EH (cell line): ENCODE measurements at places on chromosomes 7 and 10.

DNA sequence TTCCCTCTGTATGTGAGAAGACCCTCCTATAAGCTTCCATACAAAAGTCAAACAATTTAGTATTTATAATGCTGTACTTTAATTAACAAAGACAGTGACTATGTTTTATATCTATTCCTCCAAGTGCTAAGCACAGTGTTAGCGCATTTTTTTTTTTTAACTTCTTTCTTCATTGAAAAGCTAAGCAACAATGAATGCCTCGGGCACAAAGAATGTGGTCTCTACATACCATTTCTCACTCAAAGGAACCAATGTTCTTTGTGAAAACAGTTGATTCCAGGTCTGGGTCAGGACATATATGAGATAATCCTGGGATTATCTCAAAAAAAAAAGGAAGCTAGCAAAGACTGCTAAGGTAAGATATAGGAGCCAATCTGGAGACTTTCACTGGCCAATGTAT lies 26.2 kb upstream of the REEP3 start:
- DNase-seq = peak; percentile 52

- no peak for DNase-seq
Measured at GRCh38 chr10:86937502-86938154, 19.8 kb downstream of the MMRN2 start.

DNA sequence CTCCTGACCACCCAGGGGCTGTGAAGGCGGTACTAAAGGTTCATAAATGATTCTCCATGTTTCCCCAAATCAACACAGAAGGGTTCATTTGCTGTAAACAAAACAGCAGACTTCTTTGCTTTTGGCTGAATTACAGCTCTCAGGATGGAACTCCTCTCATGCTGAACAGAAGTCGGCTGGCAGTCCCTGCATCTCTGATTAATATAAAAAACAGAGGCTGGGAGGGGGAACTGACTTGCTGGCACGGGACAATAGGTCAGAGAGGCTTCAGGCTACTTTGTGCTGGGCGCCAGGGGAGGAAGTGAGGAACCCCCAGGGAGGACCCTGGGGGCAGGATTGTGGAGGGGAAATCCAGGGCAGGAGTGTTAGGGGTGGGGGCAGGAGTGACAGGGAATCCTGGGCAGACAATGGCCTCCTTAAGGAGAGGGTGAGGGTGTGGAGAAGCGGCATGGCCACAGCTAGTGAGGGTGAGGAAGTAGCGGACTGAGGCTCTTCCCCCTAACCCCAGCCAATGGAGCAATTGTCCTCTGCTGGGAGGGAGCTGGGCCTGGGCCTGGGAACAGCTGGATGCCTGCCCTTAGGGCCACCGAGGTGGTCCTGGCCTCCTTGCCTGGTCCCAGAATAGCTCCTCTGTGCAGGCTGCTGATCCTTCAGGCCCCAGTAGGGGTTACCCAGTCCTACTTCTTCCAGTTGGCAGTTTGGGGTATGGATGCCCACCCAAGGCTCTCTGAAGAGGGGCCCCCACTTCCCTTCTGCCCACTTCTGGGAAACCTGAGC lies 9.2 kb upstream of the SFRP5 start:
- DNase-seq = no peak

DNA sequence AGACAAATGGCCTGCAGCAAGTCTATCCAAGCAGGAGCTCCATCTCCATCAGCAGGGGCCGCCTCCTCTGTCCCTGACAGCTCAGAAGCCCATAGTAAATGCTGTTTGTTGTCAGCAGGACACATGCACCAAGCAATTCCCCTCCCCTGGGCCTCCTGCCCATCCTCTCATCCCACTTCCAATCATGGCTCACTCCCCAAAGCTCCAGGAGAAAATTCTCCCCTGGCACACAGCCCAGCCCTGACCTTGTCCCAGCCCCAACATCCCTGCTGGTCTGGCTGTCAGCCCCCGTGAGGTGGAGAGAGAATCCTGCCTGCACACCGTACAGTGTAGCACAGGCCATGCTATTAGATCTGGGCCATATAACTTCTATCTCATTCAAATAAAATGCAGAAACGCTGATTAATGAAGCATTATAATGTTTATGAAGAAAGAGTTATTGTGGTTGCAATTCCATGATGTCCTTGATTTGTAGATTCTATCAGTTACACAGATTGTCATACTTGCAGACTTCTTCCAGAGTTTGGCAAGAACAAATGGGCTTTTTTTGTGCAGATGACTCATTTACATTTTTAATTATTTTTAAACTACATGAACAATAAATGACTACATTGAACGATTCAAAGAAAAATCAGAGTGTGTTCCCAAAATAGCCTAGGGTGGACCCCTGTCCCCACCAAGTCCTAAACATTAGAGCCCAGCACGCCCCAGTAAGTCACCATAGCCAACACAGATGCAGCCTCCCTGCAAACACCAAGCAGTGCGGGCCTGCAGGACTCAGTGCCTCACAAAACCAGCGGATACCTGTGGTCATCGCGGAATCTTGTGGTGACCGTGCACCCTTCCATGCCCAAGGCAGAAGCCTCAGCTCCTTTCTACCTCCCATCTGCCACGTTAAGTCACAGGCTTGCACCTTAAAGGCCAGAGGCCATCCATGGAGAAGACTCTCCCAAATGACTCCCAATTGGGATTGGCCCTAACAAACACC lies 70.1 kb downstream of the COBL start:
- DNase-seq = no peak

- DNase-seq = no peak
Measured at GRCh38 chr10:71648254-71648932, 71.2 kb downstream of the C10orf105 start.

DNA sequence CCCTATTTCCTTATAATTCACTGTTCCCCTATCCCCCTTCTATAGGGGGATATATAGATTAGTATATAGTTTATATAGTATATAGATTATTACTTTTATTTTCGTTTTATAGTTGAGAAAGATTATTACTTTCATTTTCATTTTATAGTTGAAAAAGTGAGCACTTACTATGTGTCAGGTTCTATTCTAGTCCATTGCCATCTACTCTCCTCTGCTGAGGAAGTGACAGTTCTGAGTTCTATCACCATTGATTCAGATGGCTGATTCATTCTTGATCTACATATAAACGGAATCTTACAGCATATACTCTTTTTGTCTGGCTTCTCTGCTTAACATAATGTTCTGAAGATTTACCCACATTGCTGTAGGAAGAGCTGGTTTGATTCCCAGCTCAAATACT lies 20.7 kb upstream of the CAV2 start:
- DNase-seq = no peak

DNA sequence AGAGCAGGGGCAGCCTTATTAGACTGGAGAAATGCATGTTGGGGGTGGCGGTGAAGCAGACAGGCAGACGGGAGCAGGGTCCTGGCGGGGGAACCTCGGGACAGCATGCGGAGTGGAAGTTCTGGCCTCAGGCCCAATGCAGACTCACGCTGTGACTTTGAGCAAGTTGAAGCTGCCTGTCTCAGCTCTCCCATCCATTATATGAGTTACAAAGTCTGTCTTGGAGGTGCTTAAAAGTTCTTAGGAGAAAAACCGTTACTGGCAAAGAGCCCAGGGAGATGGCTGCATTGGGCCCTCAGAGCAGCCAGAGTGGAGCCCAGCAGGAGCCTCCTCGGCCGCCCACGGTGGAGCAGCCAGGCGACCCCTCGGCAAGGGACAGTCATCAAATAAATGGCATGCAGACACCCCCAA lies 509.5 kb downstream of the PLXNA4 start:
- peak; percentile 64 for DNase-seq

DNA sequence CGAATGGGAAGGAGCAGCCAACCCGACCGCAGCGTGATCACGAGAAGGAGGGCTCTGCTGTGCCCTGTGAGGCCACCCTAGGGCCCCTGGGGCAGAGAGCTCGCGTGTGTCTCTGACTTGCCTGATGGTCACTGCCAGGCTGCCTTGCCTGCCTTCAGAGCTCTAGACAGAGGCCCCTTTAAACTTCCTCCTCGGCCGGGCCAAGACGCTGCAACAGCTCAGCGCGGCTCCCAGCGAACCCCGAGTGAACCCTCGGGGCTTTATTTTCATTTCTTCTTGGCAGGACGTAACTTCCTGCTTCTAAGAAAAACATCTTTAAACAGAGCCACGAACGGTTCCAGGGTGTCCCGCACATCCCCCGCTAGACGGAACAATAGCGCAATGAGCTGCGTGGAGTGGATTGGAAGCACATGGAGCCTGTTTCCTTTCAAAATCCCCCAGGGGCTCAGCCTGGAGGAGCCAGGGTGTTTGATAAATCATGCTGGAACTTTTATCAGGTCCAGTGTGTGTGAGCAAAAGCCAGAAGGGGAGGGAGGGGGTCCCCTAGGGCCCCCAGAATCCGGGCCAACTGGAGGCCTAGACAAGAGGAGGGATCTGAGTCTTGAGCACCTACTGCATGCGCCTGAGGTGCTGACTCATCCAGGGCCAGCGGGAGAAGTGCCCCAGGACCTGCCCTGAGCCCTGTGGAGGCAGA lies 134.1 kb upstream of the GDF10 start:
- peak; percentile 94 for DNase-seq

GRCh38 chr10:129962031-129962871 lies 1.8 kb downstream of the EBF3 start:
- DNase-seq = no peak

GRCh38 chr10:61475449-61475873 lies 22.3 kb upstream of the TMEM26 start:
- DNase-seq = peak; percentile 78

DNA sequence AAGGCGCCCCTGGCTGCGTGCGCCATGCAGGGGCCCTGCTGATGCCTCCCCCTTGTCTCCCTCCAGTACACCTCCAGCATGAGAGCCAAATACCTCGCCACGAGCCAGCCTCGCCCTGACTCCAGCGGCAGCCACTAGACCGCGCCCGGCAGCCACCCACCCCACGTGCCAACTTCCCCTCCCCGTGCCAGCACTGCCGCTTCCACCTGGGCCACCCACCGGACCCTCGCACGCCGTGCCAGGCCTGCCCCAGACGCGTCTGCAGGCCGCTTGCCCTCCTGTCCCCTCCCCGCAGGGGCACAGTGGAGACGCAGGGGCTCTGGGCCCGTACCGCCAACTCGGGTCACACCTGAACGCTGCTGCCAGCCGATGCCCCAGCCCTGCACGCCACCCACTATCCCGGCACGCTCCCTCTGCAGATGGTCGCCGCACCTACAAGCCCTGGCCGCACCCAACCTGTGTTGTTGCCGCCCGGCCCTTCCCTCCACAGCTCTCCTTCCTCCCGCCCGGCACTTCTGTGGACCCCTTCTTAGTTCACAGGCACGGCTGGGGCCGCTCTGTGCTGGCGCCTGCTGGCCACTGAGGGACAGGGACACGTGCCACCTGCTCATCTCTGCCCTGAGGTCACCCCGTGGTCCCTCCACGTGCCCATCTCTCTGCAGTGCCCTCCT lies 26.3 kb upstream of the AMZ1 start:
- DNase-seq = no peak

DNA sequence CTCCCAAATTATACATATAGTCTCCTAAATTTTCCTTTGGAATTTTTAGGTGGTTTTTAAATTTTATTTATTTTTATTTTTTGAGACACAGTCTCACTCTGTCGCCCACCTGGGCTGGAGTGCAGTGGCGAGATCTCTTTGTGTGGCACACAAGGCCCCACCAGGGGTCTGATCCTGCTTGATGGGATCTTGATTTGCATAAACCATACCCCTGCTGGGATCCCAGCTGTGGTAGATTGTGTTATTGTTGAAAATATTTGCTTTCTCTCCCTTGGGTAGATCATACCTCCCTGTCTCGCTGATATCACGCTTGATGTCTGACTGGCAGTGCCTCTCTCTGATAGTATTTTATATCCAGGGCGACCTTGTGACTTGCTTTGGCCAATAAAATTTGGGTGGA lies 5.6 kb upstream of the MUC3A start:
- DNase-seq = no peak

- DNase-seq = no peak
Measured at GRCh38 chr10:52906046-52906445, 133.5 kb upstream of the MBL2 start.

DNA sequence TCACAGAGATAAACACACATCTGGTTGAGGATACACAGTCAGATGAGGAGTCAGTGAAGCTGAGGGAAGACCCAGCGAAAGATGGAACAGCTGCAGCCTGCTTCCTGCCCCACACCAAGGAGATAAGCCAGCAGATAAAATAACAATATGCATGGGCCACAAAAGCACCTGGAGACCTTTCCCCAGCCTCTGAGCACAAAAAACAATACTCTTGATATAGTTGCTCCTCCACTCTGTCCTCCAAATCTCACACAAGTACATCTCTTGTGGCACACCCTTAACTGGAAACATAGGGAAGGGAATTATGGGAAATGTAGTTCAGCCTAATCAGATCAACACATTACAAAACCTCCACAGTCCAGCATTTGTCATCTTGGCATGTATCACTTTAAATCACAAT lies 9.7 kb upstream of the FHIP2A start:
- DNase-seq = no peak

GRCh38 chr7:28091190-28091589 lies 89.4 kb downstream of the JAZF1 start:
- peak; percentile 76 for DNase-seq

DNA sequence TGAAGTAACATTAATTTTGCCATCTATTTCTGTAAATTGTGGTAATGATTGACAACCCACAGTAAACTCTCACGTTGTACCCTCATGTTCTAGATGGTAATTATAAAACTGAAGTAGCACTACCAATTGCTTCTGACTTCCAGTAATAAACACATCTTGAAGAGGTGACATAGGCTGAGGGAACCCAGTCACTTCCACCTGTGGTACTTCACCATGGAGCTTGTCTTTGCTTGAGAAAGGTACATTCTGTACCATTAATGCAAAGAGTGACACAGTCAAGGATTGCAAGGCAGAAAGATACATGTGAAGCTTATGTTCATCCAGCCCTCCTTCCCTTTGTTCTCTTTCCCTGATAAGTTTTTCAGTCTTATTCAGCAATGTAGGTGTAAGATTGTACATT lies 11.2 kb downstream of the CAPZA2 start:
- no peak for DNase-seq

DNA sequence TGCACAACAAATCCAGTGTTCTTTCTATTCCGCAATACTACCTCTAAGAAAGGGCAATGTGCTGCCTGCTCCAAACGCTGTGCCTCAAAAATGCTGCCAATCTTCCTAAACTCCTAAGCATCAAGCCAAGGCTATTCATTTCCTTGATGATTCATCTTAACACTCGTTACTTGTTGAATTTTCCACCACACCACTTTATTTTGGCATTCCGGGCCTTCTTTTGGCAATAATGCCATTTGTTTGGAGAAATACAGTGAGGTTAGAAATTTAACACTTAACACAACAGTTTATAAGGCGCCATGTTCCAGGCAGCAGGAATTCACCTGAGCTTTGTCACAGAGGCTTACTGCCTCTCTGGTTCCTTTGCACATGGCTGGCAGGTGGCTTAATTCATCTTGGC lies 82.6 kb upstream of the ABCB5 start:
- no peak for DNase-seq

DNA sequence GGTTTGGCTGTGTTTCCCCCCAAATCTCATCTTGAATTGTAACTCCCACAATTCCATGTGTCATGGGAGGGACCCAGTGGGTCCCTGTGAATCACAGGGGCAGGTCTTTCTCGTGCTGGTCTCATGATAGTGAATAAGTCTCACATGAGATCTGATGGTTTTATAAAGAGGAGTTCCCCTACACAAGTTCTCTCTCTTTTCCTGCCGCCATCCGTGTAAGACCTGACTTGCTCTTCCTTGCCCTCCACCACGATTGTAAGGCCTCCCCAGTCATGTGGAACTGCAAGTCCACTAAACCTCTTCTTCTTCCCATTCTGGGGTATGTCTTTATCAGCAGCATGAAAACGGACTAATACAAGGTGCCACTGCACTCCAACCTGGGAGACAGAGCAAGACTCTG lies 329.2 kb downstream of the TNS3 start:
- DNase-seq = no peak

- DNase-seq = peak; percentile 50
Measured at GRCh38 chr10:106078895-106079576, 1085.5 kb downstream of the SORCS1 start.
